Stimulated activated CD4-positive, alpha-beta T cell treated with anti-CD3 and anti-CD28 coated beads, TNF-alpha, amount 100 ng/mL, for 4 hours (primary cell): ENCODE measurements at places on chromosomes 6 and 20.

DNA sequence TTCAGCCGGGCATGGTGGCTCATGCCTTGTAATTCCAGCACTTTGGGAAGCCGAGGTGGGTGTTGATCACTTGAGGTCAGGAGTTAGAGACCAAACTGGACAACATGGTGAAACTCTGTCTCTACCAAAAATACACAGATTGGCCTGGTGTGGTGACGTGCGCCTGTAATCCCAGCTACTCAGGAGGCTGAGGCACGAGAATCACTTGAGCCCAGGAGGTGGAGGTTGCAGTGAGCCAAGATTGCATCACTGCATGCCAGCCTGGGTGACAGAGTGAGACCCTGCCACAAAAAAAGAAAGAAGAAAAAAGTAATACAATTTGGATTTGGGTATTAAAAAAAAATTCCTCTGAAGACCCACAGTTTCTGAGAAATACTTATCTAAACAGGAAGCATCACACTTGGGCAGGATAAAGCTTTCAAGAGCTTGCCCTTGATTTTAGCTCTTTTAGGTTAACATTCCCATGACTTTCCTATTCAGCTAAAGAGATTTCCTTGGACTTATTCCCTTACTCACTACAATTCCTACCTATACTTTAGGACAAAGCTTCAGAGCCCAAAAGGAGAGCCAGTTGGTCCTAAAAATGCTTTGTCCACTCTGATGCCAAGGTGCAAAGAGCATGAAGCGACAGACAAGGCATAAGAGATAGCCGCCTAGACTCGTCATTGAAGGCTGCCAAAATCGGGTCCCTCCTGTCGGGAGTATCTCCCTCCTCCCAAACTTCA lies 1.9 kb downstream of the ELOVL2 start:
- no peak for DNase-seq

DNA sequence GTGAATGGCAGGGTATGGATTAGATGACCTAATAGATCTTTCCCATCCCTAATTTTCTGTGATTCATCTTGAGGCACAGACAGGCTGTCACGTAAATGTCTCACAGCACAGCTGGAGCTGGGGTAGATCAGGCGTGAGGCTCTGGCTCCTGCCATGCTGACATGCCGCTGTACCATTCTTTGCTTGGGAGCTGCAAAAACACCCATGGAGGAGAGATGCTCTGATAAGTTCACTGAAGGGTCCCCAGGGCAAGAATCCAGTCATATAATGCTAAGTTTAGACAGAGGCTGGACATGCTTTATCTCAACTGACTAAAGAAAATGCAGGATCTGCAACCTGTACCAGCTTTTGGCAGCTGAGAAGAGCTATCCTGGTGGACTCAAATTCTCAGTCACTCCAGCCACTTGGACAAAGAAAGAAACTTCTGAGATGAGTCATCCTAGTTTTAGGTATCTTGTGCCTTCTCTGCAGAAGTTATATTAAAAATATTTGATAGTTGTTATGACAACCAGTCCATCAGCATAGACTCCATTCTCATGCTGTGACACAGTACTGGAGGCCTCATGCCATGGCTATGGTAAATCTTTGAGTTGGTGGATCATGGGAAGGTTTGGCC lies 185.1 kb upstream of the RAB32 start:
- DNase-seq = no peak

- DNase-seq = no peak
Observed at GRCh38 chr6:105646391-105646867, 243.5 kb upstream of the PREP start.

DNA sequence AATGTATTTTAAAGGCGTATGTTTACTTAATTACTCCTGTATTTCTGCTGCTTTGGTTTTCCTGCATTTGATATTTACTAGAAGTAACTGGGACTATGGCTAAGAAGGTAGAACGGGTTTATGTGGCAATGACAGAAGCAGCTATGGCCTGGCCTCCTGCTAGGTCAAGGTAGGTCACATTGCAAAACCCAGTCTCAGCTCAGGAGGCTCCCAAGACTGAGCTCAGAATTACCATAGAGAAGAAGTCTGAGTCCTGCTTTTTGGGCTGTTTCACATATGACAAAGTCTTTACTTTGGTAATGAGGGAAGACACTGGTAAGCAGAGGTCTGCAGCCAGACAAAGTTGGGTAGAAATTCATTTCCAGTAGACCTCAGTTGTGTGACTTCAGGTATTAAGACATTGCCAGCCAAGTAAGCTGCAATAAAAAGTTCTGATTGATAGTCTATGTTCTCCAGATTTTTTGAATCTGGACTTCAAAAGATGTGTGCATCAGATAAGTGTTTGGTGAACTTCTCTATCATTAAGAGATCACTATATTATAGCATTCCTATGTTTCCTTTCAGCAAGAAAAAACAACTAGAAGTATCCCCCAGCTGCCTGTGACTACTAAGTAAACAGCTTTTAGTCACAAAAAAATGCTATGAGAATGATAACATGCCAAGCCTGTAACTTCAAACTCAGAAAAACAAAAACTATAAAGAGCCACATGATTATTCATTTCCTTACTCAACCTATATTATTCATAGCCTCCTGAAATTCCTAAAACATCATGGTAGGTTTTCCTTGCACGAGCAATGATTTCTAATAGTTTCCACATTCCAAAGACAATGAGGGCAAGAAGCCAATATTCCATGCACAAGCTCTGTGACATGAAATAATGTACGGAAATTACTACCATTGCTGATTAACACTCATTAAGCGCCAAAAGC lies 312.3 kb downstream of the HAO1 start:
- no peak for DNase-seq

GRCh38 chr6:165439928-165440554 lies 130.6 kb upstream of the C6orf118 start:
- DNase-seq = no peak

DNA sequence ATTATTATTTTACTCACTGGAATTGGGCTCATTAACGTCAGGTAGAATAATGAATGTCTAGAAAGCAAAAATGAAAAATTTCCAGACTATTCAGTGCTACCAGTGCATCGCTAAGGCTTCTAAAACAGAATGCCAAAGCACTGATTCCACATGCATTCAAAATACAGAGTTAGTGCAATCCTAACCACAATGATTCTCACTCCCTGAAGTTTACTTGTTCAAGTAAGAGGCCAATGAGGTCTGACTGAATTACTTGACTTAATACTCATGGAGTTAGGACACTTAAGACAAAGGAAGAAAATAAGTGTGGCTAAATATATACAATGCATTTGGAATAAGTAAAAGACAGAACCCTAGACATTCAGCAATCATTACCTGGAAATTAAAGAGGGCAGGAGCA lies 220.5 kb downstream of the PKHD1 start:
- DNase-seq = no peak

DNA sequence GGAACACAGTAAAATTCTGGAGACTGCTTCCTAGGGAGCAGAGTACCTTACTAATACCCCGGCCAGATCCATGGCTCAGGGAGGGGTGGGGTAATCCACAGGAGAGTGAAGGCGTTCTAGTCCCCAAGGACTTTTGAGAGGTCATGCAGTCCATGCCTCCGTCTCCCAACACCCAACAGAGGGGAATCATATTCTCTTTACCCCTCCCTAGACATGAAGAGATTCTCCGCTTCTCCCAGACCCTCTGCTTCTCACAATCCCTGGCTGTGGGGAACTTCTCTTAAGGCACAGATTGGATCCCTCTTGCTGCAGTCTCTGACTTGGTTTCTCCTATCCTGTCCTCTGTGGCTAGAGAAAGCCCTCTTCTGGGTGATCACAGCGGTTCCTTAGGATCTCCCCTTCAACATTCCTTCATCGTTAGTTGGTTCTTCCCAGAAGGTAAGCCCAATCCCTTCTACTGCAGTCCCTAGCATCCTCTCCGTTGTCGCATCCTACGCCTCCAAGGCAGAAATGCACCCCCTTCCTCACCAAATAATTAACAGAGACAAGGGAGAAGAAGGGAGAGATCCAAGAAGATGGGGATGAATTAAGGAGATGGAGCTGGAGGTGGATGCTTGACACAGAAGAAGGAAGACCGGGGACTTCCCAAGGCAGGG lies 562 bp downstream of the GGT7 start:
- no peak for DNase-seq

DNA sequence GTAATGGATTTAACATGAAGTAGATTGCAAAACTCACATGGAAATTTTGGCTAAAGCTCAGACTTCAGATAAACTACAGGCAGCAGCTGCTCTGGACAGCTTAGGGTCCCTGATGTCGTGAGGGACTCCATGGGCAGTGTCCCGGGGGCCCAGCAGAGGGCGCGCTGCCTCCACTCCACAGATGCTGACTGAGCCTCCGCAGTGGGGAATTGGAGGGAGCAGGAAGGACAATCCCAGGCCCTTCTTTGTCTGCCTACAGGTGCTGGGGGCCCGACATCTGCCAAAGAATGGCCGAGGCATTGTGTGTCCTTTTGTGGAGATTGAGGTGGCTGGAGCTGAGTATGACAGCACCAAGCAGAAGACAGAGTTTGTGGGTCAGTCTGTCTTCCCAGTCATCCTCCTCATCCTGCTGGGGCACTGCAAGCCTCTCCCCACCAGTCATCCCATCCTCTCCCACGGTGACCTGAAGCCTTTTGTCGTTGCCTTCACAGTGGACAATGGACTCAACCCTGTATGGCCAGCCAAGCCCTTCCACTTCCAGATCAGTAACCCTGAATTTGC lies 35.9 kb downstream of the PLCG1 start:
- peak; percentile 50 for DNase-seq

DNA sequence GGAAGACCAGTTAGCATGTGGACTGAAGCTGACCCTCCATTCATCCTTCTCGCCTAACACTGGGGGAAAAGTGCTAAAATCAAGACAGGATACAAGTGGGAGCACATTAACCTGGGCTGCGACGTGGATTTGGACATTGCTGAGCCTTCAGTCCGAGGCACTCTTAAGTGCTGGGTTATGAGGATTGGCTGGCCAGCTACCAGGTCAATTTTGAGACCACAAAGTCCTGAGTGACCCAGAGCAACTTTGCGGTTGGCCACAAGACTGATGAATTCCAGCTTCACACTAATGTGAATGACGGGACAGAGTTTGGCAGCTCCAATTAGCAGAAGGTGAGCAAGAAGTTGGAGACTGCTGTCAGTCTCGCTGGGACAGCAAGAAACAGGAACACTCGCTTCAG lies 20.7 kb downstream of the FUCA2 start:
- DNase-seq = no peak

GRCh38 chr20:51614687-51615086 lies 72.2 kb upstream of the NFATC2 start:
- DNase-seq = no peak

- no peak for DNase-seq
Observed at GRCh38 chr20:63342561-63343459, 18.3 kb downstream of the CHRNA4 start.

DNA sequence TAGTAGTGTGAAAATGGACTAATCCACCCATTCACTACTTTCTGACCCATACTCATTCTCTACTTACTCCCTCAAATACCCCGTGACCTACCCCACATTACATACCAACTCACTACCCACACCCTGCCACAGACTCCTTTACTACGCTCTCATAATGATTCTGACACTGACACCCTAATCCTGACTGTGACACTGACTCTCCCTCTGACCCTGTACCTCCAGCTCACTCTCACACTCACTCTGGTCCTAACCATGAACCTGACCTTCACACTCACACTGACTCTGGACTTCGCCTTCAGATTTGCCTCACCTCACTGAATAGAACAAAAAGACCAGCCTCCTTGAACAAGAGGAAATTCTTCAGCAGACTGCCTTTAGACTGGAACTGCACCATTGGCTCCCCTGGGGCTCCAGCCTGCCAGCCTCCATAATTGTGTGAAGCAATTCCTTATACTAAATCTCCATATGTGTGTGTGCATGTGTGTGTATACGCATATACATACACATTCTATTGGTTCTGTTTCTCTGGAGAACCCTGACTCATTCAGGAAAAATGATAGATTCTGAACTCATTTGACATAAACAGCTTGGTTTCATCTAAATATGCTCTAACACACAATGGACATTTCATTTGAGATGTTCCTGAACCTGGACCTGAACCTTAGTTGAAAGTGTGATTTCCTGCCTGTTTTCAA lies 10.5 kb upstream of the ZNF343 start:
- DNase-seq = no peak

GRCh38 chr6:110617057-110617456 lies 140.6 kb upstream of the SLC22A16 start:
- DNase-seq = no peak

GRCh38 chr20:16451001-16451400 lies 122.2 kb downstream of the KIF16B start:
- DNase-seq = no peak

DNA sequence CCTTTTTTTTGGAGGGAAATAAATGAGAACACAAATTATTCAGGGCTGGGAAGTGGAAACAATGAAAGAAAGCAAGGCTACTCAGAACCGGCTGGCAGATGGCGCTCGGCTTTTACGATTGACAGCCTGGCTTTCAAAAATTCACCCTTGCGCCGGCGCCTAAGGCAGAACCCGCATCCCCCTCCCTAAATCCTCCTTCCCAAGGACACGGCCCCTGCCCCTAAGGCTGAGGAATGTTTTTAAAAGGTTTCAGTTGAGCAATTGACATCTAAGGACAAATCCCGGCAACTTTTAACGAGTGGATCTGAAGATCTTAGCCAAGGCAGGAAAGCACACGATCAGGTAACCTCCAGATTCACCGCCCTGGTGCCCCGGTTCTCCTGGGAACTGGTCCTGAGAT lies 16.3 kb downstream of the GNAS start:
- no peak for DNase-seq

DNA sequence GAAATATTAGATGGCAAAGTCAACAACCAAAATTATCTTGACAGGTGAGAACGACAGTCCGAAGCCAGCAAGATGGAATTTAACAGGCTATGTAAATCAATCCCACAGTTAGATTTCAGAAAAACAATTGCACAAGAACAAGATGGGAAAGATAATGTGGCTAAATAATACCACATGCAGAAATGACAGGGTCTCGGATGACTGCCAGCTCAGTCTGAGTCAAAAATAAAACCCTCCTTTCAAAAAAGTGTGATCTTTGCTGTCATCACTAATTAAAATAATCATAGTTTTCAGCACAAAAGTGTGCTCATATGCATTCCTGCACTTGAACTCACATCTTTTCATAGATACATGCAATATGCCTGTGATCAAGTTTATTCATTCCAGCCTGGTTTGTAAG lies 25.9 kb downstream of the FOXQ1 start:
- no peak for DNase-seq

DNA sequence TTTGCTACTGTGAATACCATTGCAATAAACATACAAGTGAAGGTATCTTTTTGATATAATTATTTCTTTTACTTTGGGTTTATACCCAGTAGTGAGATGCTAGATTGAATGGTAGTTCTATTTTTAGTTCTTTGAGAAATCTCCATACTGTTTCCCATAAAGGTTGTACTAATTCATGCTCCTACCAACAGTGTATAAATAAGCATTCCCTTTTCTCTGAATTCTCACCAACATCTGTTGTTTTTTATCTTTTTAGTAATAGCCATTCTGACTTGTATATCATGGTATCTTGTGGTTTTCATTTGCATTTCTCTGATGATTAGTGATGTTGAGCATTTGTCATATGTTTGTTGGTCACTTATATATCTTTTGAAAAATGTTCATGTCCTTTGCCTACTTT lies 183.6 kb upstream of the LRFN2 start:
- no peak for DNase-seq
